ENCODE measurements at places on chromosomes 16 and 17.

DNA sequence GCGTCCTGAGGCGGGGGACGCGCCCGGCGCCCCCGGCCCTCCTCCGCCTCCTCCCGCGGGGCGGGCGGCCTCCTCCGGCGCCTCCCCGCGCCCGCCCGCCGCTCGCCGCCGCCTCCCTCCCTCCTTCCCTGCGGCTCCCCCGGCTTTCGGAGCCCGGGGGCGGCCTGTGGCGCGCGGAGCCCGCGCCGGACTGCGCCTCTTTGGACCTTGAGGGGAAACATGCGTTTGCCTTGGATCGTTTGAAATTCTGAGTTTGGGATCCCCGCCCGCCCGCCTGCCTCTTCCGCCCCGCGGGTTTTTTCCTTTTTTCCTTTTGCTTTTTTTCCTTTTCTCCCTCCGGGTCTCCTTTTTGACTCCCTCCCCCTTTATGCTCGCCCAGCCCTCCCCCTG is 390 bp downstream of the ZNRF1 start:
- no peak for DNase-seq

GRCh38 chr17:19317359-19318095 is 45.0 kb downstream of the B9D1 start:
- DNase-seq = no peak

DNA sequence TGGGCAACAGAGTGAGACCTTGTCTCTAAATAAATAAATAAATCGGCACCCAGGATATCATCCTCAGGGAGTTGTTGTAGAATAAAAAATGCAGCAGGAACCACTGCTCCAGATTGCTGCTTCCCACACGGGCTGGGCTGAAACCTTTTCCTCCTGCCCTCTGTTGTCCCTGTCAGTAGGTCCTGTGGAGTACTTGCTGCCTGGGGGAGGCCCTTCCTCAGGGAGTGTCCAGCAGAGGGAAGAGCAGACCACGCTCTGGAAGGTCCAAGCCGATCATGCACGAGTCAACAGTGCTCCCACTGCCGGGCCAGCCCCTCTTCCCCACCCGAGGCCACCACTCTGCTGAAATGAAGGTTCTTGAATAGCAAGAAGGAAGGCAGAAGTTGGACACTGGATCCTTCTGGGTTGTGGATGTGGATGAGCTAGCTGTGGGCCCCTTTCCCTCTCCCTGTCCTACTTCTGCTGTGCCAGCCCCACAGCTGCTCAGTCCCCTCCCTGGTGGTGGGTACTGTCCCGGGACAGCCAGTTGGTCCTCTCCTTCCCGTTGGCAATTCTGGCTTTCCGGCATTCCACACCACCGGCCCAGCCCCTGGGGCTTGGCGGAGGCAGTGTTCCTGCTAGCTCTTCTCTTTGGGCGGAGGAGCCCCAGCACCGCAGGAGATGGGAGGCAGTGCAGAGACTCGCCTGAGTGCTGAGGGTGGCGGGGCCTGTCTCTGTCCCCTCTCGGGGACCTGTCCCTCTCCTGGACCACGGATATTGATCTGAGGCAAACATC is 10.8 kb downstream of the CDK5R1 start:
- DNase-seq = no peak

DNA sequence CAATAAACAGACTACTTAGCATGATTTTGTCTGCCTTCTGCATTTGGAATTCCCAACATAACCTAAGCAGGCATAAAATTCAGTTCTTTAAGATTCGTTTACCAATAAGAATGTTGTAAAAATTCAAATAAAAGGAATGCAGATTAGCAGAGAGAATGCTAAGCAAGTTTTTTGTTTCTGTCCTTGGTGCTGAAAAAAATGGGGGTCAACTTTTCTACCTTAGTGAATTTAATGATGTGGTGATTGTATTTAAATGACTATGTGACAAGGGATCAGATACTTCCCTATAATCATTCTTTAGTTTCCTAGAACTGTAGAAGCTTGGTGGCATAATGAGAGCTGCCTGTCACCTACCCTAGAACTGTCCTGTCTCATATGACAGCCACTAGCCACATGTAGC is 159.5 kb downstream of the RBFOX1 start:
- no peak for DNase-seq

- no peak for DNase-seq
These were observed 64.7 kb downstream of the KLHDC4 start for GRCh38 chr16:87701078-87701460.

DNA sequence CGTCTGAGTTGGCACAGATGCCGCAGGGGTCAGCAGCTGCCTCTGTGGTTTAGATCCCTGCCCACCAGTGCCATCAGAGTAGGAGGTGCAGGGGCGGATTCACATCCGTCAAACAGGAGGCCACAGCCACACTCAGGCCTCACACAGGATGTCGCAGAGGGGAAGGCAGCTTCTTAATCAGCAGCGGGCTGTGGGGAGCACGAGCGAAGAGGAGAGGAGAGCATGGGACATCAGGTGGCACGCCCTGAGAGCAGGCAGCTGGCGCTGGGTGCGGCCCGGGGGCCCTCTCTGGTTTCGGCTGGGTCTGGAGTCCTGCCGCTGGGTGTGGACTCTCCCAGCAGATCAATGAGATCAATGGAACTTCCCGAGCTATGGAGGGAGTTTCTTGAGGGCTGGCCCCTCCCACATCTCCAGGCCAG is 9.6 kb downstream of the LLGL2 start:
- no peak for DNase-seq

GRCh38 chr17:65449495-65449894 is 112.0 kb downstream of the AXIN2 start:
- no peak for DNase-seq

DNA sequence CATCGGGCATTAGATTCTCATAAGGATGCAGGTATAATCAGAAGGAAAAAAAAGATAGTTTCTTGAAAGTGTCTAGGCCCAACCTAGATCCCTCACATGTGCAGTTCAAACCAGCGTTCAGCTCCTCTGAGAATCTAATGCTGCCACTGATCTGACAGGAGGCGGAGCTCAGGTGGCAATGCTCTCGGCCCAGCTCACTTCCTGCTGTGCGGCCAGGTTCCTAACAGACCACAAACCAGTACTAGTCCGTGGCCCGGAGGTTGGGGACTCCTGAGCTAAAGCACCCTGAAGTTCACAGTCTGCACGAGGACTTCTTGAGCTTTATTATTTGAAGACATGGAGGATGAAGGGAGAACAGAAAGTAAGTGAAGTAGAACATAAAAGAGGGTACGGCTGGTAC is 16.8 kb downstream of the SMCR8 start:
- no peak for DNase-seq

GRCh38 chr17:68819465-68819864 is 135.7 kb downstream of the ABCA8 start:
- DNase-seq = no peak

DNA sequence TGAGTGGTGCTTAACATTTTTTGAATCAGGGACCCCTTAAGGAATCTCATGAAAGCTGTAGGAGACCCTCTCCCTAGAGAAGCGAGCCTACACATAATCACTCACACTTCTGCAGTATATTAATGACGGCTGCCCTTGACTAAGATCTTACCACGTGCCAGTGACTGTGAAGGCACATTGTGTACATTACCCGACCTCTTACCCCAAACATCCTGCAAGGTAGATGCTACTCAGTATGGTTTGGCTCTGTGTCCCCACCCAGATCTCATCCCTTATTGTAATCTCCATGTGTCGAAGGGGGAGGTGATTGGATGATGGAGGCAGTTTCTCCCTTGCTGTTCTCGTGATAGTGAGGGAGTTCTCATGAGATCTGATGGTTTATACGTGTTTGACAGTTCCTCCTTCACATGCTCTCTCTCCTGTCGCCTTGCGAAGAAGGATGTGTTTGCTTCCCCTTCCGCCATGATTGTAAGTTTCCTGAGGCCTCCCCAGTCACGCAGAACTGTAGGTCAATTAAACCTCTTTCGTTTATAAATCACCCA is 54.2 kb downstream of the RTN4RL1 start:
- DNase-seq = no peak

DNA sequence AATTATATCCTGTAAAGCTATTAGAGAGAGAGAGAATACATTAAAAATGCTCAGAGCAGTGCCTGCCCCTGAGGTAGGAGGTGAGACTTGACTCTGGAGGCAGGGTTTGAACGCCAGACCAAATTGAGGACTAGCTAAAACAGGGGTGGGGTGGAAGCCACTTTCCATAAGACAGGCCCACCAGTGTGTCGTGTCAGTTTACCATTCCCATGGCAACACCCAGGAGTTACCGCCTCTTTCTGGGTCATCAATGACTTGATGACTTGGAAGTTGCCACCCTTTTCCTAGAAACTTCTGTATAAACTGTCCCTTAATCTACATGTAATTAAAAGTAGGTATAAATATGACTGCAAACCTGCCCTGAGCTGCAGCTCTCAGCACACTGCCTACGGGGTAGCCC is 32.0 kb upstream of the ABCC12 start:
- no peak for DNase-seq

DNA sequence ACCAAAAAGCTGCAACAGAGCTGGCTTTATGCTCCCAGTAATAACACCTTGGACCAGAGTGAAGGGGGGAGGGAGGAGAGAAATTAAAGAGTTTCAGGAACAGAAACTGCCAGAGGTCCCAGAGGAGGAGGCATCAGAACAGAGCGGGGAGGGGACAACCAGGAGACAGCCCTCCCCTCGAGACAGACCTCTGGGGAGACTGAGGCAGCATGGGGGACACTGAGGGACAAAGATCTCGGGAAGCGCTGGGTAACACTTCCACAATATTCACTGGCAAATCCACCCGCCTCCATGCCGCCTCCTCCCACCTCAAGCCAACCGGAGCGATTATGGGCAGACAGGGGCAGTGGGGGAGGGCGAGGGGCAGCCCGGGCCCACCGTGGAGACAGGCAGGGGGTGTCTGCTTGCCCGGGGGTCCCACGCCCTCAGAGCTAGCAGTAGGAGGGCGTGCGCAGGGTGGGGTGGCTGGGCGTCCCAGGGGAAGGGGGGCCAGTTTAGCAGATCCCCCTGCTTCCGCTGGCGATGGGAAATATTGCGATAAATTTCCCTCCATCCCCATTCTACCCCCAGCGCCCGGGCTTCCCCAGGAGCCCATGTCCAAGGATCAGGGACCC is 1.2 kb downstream of the PCGF2 start:
- DNase-seq = no peak

GRCh38 chr16:13519871-13520270 is 400.1 kb upstream of the ERCC4 start:
- DNase-seq = no peak

GRCh38 chr17:31699281-31699680 is 159.8 kb downstream of the COPRS start:
- DNase-seq = no peak
